Adipocyte (in vitro differentiated cells): ENCODE measurements at places on chromosomes 11 and 22.

- DNase-seq, result no peak
Measured at GRCh38 chr11:115530752-115531151, 26.5 kb upstream of the CADM1 start.

DNA sequence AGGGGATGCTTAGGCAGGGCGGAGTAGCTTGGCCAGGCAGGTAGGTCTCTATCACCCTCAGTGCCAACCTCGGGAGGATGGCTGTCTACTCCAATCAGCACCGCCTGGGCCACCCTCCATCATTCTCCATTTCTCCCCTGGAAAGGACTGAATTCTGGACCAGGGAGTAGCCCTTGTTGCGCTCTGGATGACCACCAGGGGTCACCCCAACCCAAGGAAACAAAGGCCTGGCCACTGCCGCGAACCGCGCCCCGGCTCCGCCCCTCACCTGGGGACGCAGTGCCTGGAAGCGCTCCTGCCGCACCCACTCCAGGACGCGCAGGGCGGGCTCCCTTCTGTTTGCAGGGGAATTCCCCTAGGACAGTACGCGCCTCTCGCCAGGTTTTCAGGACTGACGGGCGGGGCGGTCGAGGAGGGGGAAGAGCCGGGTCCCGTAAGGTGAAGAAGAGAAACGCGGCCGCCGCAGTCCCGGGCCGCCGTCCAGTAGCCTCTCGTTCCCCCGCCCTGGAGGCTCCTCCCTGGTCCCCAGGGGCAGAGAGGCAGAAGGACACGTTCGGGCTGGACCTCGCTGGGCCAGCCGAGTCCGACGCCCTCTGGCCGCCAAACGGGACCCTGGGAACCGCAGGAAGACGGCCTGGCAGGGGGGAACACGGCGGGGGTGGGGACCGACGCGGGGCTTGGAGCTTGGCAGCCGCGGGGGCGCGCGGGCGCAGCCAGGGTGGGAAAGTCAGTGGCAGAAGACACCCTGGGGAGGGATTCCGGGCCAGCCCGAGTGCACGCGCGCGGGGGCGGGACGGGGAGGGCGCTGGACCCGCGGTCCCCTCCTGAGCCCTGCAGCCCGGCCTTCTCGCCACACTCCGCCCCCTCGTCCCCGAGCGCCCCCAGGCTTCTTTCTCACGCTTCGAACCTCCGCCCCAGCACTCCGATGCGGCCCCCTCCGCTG lies 7.1 kb downstream of the SCN4B start:
- DNase-seq, result peak; percentile 83

DNA sequence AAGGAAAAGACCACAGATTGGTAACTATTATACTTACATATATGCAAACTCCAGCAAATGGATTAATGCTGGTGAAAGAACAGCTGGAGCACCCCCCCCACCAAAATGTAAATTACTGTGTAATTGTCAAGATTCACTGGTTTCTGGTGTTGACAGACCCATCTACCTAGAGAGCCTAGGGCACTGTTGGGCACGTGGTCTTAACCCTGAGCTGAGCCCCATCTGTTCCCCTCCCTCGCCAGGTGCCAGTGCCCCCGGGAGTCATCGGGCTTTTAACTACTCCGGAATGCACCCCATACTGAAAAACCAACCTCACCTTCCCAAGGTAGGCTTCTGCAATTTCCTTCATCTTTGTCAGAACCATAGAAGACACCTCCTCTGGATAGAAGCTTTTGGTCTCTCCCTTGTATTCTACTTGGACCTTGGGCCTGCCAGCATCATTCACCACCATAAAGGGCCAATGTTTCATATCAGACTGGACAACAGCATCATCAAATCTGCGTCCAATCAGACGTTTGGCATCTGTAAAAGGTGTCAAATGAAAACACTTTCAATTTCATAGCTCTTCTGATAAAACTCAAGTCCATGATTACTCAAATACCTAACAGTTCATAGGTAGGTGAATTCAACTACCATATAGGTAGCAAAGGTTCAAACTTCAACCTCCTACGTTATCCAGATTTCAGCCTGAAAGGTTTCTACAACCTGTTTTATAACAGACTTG lies 1.5 kb downstream of the HSPA8 start:
- peak; percentile 27 for DNase-seq

DNA sequence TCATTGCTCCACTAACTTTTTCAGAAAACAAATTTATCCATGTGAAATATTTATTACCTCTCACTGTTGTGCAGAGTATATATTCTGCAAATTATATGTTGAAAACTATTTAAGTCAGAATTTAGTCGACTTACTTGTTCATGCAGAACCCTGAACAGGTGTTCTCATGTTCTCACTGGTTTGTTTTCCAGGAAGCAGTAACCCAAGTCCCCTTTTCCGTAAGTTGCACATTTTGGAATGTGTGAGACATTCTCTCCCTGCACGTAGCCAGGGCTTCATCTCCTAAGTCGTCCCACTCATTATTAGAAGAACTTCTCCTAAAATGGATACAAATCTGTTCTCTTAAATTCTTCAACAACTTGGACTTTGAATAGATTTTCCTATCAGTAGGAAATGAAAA lies 524.9 kb downstream of the CNTN5 start:
- no peak for DNase-seq

- no peak for DNase-seq
Measured at GRCh38 chr11:96026310-96026709, 102.4 kb upstream of the MTMR2 start.

GRCh38 chr11:6319704-6320410 lies 444 bp downstream of the CAVIN3 start:
- DNase-seq, result peak; percentile 98

GRCh38 chr11:113773092-113773415 lies 438 bp downstream of the ZW10 start:
- DNase-seq, result peak; percentile 68

DNA sequence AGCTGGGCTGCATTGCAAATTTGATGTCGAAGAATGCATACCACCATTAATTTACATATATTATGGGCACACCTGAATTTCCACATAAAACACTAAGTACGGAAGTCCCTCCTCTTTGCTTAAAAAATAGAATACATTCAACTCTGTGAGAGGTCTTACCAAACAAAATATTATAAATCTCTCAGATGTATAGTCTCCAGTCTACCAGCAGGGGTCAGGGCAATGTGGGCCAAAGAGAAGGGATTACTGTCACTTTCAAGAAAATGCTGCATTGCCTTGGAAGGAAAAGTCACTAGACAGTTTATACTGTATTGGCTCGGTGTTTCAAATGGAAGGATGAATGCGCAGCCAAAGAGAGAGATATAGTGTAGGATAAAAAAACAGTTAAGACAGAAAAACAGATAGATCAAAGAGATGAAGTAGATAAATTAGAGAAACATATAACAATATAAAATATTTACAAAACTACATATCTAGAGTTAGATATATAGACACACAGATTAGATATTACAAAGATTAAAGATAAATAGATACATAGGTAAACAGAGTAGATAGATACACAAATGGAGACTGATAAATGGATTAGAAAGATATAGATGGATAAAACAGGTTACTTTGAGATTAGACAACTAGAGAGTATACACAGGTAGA lies 20.9 kb downstream of the SERGEF start:
- DNase-seq, result peak; percentile 86

GRCh38 chr11:108797578-108798100 lies 132.8 kb downstream of the DDX10 start:
- DNase-seq, result no peak

- peak; percentile 20 for DNase-seq
Measured at GRCh38 chr11:130071211-130071712, 1.6 kb downstream of the APLP2 start.

DNA sequence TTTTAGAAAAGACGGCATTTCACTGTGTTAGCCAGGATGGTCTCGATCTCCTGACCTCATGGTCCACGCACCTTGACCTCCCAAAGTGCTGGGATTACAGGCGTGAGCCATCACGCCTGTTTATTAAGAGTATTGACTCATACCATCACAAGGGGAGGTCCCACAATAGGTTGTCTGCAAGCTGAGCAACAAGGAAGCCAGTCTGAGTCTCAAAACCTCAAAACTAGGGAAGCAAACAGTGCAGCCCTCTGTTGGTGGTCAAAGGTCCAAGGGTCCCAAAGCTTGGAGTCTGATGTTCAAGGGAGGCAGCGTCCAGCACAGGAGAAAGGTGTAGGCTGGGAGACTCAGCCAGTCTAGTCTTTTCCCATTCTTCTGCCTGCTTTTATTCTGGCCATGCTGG lies 32.8 kb upstream of the LDLRAD3 start:
- no peak for DNase-seq

- no peak for DNase-seq
Measured at GRCh38 chr11:19499999-19500398, 212.6 kb upstream of the NAV2 start.

GRCh38 chr11:103897160-103897936 lies 139.1 kb upstream of the DDI1 start:
- DNase-seq, result no peak

DNA sequence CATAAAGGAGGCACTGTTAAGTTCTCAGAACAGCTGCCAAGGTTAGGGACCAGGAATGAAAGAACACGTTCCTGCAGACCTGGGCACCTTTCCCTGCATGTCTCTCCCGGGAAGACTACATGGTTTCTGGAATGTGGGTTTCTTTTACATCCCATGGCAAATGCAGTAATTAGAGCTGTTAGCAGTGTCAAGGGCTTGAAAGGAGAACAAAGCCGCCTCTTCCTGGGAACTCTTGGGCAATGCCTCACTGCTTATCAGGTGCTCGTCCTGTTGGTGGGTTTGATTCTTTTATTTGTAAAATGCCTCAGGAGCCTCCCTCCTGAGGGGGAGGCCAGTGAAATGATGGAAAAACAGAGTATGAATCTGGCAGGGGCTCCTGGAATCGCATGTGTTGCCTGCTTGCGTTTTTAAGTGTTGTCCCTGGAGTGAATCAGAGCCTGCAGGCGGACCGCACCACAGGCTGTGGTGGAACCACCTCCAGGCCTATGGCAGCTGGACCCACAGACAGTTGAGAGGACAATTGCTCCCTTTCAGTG lies 723 bp upstream of the C22orf31 start:
- DNase-seq, result no peak

GRCh38 chr11:28049338-28050216 lies 58.4 kb downstream of the KIF18A start:
- DNase-seq, result no peak

- peak; percentile 60 for DNase-seq
Measured at GRCh38 chr11:45233121-45233803, 52.9 kb downstream of the SYT13 start.

DNA sequence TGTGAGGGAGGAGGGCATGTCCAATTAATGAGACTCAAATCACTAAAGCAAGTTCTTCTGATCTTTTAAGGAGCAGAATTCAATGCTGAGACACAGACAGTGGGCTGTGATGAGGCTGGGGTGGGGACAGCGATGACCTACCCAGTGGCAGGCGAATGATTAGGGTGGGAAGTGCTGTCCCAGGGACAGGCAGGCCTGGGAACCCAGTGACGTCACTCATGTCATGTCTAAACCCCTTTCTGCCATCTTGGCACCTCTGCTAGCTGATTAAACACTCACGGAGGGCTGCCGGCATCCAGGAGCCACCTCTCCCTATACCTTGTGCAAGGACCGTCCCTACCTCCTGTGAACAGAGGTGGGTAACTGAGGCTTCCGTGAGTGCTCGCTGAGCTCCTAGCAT lies 1235.2 kb downstream of the TBC1D22A start:
- DNase-seq, result no peak

DNA sequence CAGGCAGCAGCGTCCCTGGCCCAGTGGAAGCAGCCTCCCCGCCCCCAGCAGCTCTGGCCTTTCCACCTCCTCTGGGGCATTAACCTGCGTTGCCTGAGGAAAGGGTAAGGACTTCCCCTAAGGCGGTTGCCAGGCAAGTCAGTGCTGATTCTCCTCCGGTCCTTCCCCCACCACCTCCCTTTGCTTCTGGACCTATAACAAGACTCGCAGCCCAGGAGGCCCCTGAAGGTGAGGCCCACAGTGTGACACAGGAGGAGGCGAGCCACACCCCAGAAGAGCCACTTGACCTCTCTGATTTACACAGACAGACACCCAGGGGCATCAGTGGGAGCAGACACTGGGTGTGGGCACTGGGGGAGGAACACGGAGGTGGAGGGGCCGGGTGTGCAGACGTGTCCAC lies 35.4 kb downstream of the ASCL2 start:
- no peak for DNase-seq

GRCh38 chr11:2551131-2551530 lies 106.3 kb downstream of the KCNQ1 start:
- no peak for DNase-seq

GRCh38 chr11:75315439-75315805 lies 36.0 kb downstream of the ARRB1 start:
- DNase-seq, result no peak

DNA sequence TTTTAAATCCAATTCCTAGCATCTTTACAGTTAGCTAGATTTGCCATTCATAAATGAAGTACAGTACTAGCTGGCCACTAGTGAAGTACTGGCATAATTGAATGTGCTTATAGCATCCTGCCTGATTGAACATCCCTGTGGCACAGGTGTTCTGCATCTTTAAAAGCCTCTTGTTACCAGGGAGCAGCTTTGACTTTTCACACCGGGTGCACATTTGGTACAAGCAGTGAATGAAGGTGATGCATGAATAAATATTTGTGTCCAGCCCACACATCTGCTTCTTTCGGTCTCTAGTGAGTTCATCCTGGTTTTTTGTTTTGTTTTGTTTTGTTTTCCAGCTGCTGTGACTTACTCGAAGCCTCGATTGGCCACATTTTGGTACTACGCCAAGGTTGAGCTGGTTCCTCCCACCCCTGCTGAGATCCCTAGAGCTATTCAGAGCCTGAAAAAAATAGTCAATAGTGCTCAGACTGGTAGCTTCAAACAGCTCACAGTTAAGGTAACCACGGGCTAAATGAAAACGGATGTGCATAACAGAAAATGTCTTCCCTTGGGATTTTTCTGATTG lies 5.3 kb downstream of the ATP5MG start:
- DNase-seq, result peak; percentile 22

DNA sequence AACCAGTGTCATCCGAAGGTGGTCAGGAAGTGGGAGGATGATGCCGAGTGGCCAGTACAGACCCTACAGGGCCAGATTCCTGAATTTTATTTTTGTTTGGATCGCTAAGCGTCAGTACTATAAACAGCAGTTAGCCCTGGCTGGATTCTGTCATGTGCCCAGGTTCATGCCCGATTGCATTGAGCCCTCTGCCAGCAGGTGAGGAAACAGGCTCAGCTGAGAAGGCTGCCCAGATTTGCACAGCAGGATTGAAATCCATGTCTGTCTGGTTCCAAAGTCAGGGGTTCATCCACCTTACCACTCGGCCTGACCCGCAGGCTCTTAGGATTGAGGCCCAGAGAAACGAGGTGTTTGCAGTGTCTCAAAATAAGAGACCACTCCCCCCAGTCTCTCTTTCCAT lies 9.1 kb upstream of the TBC1D22A start:
- DNase-seq, result no peak

DNA sequence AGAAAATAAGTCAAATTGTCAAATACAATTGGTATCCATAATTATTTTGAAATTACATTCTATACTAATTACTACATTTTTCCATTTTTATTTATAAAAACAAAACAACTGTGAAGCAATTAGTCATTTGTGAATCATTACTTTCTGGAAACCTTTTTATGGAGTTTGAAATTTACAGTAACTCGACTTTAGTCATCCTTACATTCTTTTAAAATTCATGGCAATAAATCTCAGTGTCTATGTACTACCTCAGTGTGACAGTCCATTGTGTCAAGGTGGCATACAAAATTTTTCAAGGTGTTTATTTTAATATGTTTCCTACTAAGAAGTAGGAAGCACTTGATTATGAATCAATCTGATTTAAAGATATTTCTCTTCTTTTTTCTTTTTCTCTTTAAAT lies 1949.4 kb upstream of the RAG2 start:
- peak; percentile 3 for DNase-seq

- no peak for DNase-seq
Measured at GRCh38 chr11:479311-479710, 27.7 kb downstream of the RNH1 start.
